ENCODE measurements at places on chromosomes 12 and 14.
A peak's percentile ranks its signal among the peaks of the same experiment; 100 is the strongest.

DNA sequence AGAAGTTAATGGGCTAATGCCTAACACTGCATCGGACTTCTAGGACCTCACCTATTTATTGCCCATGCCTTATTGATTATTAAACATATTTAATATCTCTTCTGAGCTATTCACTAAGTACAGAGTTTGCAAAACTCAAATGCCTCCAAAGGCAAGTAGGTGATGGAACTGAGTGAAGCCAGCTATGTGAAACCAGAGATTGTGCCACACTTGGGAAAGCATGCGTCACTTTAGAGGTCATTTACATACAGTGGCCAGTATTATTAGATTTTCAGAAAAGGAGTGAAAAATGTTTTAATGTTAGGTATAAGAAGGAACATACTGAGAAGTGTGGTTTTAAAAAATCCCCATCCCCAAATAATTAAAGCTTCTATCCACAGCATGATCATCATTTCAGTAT lies 27.7 kb downstream of the PDE6H start:
- DNase-seq, result no peak

- no peak for DNase-seq
Observed at GRCh38 chr12:69003991-69004390, 71.0 kb upstream of the CPM start.

GRCh38 chr12:120537856-120538220 lies 3.7 kb downstream of the RNF10 start:
- DNase-seq, result no peak

DNA sequence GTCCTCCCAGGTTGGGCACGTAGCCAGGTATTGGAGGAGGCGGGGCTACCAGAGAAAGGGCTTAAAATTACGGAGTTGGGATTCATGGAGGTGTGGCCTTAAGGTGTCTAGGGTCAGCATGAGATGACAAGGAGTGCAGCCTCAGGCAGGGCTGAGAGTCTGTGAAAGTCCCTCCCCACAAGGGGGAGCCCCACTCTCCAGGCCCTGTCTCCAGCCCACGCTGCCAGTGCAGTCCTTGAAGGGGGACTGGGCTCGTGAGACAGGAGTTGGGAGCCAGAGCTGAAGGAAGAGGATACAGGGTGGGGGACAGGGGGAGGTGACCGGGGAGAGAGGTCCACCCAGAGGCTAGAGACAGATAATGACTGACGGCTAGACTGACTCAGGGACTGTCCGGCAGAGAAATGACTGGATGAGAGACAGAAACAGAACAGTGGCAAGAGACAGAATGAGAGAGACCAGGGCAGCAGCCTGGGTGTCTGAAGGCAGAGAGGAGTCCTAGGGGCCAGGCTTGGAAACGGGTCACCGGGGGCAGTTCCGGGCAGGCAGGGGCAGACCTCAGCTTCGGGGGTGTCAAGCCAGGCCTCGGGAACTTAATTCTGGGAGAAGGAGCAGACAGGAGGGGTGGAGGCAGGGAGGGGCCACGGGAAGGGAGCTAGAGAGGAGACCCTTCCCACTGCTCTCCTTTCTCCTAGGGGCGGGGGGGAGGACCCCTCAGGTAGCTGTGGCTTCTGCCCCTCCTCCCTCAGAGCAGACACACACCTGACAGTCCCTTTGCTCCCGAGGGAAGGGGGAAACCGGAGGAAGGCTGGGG lies 970 bp downstream of the CDH24 start:
- DNase-seq, result peak; percentile 61

DNA sequence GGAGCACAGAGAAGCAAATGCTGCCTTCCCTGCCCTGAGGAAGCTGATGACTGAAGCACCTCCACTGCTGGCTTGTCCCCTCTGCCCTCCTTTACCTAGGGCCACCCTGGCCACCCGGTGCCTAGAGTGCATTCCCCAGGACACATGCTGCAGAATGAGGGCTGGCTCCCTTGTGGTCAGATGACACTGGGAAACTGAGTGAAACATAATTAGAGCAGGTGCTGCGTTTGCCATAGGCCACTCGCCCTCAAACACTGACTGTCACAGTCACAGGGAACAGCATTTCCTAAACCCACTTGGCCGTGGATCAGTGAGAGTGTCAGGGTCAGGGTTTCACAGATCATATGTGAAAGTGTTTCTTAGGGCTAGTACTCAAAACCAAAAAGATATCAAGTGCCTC lies 16.0 kb downstream of the TCHP start:
- DNase-seq, result no peak

DNA sequence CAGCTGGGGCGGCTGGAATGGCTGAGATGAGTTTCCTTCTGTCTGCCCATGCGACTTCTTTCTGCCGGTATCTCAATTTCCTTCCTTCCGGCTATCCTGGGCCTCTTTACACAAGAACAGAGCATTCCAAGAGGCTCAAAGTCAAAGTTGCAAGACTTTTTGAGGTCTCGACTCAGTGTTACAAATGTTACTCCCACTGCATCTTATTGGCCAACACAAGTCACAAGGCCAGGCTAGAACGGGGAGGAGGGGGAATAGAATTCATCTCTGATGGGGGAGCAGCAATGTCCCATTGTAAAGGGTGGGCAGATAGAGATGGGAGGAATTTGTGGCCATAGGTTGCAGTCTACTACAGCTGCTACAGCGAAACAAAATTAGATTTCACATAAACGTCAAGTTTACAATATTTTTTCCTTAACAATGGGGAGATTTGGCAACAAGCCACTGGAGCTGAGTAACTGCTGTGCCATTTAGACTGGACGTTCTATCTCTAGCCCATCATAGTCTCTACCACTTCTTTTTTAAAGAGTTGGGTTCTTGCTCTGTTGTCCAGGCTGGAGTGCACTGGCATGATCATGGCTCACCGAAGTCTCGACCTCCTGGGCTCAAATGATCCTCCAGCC lies 9.5 kb upstream of the NYNRIN start:
- DNase-seq, result no peak

GRCh38 chr12:78430551-78430950 lies 434.0 kb upstream of the SYT1 start:
- DNase-seq, result no peak

GRCh38 chr12:101933866-101934514 lies 56.6 kb downstream of the DRAM1 start:
- DNase-seq, result no peak

DNA sequence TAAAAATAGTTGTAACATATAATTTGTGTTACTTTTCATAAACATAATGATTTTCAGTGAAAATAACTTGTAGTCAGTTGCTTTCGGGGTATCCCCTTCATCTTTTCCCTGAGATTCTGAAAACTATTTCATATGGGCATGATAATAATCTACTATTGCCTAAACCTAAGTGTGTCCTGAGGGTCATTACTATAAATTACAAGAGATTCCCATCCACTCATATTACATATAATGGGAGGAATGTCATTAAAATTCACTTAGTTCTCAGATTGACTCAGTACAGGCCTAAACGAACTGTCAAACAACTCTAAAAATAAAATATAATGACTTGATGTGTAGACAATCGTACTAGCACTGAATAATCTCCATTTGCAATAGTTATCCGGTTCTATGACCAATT lies 72.7 kb downstream of the PTPRR start:
- no peak for DNase-seq

GRCh38 chr14:55976655-55977054 lies 141.6 kb upstream of the PELI2 start:
- no peak for DNase-seq

- no peak for DNase-seq
Observed at GRCh38 chr14:74483321-74483720, 9.8 kb downstream of the NPC2 start.

DNA sequence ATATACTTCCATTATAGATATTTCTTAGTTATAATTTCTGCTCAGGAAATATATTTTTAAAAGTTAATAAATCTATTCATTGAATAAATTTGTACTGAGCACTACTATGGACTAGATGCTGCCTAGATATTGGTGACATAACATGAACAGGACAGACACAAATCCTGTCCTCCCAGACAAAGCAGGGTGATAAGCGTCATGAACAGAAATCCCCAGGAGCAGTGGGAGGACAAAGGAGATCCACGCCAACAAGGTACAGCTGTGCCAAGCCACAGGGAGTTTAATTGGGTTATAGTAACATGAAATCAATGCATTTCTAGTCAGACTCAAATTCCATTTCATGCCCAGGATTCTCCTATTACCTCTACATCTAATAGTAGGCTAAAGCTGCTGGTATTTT lies 171.8 kb upstream of the CPNE8 start:
- DNase-seq, result no peak

DNA sequence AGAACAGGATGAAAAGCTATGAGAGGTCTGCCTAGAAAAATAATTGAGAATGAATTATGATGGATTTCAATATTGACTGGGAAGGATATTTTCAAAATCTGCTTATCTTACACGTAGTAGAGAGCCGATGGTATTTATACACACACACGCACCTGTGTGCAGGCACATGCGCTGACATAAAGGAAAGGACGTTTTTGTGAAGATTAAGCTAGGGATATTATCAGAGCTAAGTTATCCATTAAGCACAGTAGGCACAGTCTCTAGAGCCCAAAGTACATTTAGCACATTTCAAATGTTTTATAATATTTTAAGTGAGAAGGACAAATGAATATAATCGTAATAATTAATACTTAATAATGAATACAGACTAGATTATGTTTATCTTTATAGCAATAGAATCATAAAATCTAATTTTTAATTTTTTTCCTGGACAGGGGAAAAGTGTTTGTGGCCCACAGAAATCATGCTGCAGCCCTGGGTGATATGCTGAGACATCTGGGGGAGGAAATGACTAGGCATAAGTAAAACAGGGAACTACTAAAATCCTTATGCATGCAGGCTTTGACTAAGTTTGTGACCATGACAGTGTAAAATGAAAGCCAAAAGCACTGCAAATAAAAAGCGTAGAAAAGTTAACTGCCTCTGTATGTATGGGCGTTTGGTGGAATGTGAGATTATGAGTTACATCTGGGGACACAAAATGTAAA lies 146.1 kb downstream of the KITLG start:
- DNase-seq, result no peak

- no peak for DNase-seq
Observed at GRCh38 chr12:51686727-51687126, 95.7 kb downstream of the SCN8A start.

DNA sequence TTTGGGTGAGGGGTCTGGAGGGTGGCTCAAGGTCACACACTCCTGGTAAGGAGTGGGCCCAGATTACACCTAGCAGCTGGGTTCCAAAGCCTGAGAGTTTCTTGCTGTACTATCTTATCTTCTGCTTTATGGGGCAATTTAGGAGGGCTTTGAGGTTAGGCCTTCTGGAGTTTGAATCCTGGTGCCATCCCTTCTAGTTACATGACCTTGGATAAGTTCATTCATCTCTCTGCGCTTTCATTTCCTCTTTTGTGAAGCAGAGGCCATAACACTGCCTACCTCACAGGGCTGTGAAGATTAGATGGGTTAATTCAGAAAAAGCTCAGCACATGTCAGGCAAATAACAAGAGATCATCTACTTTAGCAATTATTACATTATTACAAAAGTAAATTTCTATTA lies 7.4 kb upstream of the KRT77 start:
- no peak for DNase-seq

- DNase-seq, result no peak
Observed at GRCh38 chr14:54087376-54087775, 130.8 kb upstream of the BMP4 start.

GRCh38 chr12:49659753-49660152 lies 36.4 kb downstream of the PRPF40B start:
- no peak for DNase-seq

- DNase-seq, result no peak
Observed at GRCh38 chr14:61003571-61003970, 22.5 kb downstream of the SLC38A6 start.

GRCh38 chr14:105890474-105891220 lies 364.3 kb downstream of the TMEM121 start:
- DNase-seq, result no peak

DNA sequence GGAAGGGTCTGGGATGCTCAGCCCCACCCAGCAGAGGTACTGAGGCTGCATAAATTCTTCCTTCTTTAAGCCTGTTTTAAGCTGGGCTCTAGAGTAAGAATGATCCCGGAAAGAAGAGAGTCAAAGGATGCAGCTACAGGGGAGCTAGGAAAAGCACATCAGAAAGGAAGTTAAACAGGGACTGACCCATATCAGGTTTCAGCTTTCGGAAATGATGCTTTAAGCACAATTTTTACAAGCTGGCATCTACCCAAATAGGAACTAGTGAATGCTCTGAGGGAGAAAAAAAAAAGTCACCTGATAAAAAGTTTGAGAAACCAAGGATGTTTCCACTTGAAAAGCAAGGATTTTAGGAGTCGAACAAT lies 22.0 kb downstream of the TSPAN8 start:
- DNase-seq, result no peak

- DNase-seq, result no peak
Observed at GRCh38 chr14:30017370-30017993, 89.8 kb upstream of the PRKD1 start.

DNA sequence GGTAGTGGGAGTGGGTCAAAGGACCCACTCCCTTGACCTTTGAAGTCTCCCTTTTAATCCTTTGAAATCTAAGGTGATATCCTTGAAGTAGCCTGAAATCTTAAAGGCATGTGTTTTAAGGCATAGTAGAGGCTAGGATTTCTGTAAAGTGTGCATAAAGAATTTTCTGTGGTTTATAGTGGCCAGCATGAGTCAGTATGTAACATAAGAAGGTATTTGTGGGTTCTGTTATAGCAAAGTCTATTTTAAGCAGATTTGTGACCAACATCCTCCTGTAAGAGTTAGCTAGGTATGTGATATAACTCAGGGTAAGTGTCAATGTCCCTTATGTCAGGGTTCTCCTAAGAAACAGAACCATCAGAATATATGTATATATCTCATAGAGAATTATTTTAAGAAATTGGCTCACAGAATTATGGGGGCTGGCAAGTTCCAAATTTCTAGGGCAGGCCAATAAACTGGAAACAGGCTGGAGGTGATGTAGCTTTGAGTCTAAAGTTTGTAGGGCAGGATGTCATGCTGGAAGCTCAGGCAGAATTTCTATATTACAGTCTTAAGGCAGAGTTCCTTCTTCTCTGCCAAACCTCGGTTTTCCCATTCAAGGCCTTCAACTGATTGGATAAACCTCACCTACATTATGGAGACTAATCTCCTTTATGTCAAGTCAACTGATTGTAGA lies 18.7 kb upstream of the EPYC start:
- DNase-seq, result no peak

- DNase-seq, result no peak
Observed at GRCh38 chr12:127893895-127894609, 372.9 kb upstream of the TMEM132C start.

GRCh38 chr14:60757567-60758002 lies 23.0 kb downstream of the MNAT1 start:
- DNase-seq, result no peak

GRCh38 chr14:39014460-39014859 lies 88.6 kb downstream of the SEC23A start:
- no peak for DNase-seq

Measured in stimulated activated CD4-positive, alpha-beta T cell treated with anti-CD3 and anti-CD28 coated beads, Interleukin-4, amount 100 ng/mL, for 4 hours (primary cell).